ENCODE measurements at places on chromosomes 7 and 10.

DNA sequence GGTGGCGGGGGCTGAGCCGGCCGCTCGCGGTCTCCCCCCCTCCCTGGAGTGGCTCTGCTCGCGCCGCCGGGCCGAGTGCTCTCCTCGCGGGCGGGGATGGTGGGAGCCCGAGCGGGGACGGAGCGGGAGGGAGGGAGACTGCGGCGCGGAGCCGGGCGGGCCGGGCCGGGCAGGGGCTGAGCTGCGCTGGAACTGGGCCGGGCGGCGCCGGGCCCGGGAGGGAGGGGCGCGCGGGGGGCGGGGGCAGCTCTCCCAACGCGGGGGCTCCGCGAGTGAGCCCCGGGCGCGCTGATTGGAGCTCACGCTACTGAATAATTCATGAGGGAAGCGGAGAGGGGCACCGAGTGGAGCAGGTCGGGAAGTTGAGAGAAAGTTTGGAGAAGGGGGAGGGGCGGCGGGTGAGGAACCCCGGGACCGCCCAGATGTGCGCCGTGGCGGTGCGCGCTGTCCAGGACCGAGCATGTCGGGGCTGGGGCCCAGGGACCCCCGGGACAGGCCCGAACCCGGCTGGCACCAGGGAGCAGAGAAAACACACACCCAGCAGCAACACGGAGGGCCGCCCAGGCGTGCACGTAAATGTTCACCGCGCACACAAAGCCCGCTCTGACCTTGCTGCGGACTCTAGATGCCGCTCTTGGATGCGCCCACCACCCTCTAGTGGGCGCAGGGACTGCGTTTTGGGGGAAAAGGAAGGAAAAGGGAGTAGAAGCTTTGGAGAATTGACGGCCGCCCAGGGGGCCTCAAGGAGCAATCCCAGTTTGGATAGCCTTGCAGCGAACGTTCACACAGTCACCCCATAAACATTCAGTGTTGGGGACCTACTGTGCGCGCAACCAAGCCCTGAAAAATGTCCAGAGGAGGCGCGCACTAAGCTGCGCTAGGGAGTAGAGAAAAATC, at the start of gene EPHB4:
Gene EPHB4, minus strand, starts transcription at position 194 of the 897 bp plus-strand sequence. CDS start 493 bp downstream, outside the sequence.
- peak; percentile 91 for DNase-seq

DNA sequence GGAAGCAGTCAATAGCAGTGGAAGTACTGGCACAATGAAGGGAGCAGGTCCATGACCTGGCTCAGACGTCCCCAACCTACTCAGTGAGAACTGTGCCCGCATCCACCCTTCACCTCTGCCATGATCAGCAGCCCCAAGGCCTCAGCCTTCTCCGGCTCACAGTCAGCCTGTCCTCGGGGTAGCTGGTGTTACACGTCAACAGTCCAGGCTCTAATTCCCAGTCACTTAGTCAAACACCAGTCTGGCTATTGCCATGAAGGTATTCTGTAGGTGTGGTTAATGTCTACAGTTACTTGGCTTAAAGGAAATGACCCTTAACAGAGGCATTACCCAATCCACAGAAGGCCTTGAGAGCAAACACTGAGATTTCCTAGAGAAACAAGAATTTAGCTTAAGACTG, 49.1 kb downstream of the GRB10 start:
- DNase-seq, result peak; percentile 57

DNA sequence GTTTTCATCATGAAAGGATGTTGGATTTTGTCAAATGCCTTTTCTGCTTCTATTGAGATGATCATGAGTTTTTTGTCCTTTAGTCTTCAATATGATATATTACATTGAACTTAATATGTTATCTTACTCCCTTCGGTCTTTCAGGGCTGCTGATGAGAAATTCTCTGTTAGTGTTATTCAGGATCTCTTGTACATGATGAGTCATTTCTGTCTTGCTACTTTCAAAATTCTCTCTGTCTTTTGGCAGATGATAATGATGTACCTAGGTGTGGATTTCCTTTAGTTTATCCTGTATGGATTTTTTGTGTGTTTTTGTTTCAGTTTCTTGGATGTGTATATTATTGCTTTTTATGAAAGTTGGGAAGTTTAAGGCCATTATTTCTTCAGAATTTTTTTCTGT, 320.9 kb upstream of the NPSR1 start:
- DNase-seq, result no peak

DNA sequence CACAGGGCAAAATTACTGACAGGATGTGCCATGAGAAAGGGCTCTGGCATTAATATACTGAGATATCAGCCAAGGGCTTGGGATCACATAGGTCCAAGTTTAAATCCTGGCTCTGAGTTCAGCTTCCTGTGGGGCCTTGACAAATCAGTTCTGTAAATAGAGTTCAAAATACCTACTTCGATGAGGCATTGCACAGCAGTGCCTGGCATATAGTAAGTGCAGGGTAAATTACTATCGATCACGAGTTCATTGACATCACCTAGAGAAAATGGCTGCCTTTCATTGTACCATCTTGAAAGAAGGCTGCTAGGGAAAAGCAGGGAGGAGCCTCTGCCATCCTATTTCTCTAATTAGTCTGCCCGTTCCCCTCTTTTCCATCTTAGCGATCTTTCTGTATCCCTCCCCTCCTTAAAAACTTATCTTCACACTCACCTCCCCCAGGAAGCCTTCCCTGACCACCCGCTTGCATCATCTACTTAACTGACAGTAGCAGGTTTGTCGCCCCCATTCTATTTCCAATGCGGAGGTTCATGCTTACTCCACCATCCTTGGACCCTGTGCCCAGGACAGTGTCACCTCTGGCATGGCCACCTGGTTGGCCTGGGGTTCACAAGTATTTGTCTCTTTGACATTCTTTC, 124.5 kb downstream of the C10orf105 start:
- no peak for DNase-seq

DNA sequence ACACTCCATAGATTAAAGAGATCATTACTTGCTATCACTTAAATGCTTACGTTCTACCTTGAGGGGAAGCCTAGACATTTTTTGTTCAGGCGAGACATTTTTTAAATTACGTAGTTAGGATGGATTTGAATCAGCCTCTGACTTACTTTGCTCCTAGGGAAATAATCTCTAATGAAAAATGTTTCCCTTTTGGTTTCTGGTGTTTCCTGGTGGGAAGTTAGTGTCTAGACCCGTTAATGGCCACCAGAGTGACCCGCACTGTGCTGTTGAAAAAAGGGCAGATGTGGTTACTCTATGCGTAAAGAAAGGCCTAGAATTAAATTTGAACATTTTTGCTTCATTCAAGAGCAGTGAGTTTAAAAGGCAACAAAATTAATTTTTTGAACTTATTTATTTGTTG, 3.8 kb downstream of the ZNF365 start:
- no peak for DNase-seq

DNA sequence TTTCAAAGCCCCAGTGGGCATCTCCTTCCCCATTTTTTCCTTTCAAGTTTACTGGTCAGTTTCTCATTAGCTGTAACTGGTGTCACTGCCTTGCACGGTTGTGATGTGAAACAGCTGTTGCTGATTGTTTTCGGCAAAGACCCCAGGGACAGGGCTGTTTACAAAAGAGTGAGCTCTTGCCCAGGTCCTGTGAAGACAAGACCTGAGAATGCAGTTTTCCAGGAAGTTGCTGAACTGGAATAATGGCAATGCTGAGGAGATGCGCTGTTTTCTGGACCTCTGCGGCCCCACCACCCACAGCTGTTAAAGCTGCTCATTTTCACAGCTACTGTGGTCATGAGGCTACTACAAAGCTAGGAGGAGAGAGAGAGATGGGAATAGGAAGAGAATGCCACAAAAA, 116.6 kb upstream of the RSU1 start:
- DNase-seq, result no peak

DNA sequence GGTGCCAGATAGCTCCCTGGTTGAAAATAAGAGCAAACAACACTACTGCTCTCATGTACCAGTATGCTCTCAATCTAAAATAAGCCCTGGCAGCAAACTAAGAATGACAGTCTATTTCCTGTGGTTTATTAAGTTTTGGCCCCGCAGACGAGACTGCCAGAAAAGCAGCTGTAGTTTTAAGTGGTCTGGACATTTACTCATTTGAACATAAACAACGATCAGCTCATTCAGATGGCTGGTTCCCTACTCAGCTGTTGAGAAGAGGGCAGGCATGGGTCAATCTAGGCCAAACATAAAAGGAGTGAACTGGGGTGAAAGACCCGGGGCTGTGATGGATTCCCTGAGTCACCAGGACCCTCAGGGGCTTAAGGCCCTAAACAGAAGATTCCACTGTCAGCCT, 4.5 kb downstream of the TRIL start:
- DNase-seq, result peak; percentile 59

DNA sequence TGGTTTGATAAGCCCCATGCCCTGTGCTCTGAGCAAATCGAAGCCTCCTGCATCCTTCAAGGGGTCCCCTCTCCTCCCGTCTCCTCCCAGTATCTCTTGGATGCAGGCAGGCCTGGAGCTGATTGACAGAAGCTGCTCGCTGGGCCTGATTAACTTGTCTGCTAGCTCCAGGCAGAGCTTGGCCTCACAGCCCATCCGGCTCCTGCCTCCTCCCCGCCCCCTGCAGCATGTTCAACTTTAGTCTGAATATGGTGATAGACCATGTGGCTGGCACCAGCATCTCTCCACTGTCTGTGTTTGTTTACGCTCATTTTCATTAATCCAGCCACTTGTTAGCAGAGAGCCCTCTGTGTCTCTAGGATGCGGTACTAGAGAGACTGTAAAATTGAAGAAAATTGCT, 432.2 kb downstream of the DPP6 start:
- no peak for DNase-seq

GRCh38 chr7:105849122-105849855, 27.1 kb downstream of the ATXN7L1 start:
- no peak for DNase-seq

GRCh38 chr7:140402178-140402835, 1.6 kb upstream of the RAB19 start:
- DNase-seq, result peak; percentile 72
